Right hindlimb (tissue), 1 donor: ENCODE measurements at places on chromosomes 5 and 9.

DNA sequence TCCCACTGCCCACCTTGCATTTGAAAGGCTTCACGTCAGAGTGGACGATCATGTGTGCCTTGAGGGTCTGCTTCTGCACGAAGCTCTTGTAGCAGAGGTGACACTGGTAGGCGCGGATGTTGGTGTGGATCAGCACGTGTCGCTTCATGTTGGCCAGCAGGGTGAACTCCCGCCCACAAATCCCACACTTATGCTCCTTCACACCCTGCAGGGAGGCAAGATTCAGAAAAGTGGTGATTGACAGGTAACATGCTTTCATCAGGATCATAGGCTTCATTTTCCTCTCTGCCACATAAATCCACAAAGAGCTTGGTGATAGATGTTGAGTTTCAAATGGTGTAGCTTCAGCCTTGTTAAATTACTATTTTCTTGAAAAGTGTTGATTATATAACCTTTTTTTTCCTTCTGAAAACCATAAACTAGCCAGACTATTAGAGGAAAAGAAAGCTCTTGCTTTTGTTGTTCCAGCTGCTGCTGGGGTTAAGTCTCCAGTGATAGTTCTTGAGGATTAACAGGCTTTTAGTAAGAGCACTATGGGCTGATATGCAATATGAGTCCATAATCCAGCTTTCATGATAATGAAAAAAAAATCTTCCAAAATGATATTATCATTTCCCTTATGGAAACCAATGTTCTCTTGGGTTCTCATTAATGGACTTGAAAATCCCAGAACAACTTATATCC, 50.7 kb downstream of the ZNF366 start:
- no peak for DNase-seq

- DNase-seq, result no peak
Measured at GRCh38 chr9:91341258-91341746, 20.4 kb downstream of the AUH start.

- DNase-seq, result no peak
Measured at GRCh38 chr9:16356196-16356765, 514.2 kb downstream of the BNC2 start.

DNA sequence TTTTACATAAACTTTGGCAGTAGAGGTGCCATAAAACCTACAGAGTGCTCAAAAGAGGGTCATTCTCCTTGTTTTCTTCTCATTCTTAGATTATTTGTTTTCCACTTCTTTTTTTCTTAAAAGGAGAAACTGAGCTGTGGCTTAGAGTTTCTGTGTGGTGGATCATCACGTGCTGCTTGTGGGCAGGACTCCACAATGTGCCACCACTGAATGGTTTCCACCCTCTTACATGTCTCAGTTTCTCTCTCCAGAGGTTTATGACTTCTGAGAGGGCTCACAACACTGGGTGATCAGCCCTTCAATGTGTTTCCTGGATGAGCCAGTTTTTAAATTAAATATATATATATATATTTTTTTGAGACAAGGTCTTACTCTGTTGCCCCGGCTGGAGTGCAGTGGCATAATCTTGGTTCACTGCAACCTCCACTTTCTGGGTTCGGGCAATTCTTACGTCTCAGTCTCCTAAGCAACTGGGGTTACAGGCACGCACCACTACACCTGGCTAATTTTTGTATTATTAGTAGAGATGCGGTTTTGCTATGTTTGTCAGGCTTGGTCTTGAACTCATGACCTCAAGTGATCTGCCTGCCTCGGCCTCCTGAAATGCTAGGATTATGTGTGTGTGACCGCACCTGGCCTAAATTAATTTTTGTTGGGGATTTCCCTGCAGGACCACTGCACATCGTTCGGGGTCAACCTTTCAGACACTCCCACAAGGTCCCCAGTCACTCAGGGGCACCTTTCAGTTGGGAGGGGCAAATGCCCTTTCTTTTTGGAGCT, 3.1 kb upstream of the UNC13B start:
- DNase-seq, result no peak

GRCh38 chr5:169126481-169127021, 174.4 kb downstream of the SLIT3 start:
- no peak for DNase-seq

- DNase-seq, result no peak
Measured at GRCh38 chr5:142403583-142403982, 78.8 kb upstream of the SPRY4 start.

- DNase-seq, result no peak
Measured at GRCh38 chr5:949815-950560, 57.3 kb downstream of the TRIP13 start.

DNA sequence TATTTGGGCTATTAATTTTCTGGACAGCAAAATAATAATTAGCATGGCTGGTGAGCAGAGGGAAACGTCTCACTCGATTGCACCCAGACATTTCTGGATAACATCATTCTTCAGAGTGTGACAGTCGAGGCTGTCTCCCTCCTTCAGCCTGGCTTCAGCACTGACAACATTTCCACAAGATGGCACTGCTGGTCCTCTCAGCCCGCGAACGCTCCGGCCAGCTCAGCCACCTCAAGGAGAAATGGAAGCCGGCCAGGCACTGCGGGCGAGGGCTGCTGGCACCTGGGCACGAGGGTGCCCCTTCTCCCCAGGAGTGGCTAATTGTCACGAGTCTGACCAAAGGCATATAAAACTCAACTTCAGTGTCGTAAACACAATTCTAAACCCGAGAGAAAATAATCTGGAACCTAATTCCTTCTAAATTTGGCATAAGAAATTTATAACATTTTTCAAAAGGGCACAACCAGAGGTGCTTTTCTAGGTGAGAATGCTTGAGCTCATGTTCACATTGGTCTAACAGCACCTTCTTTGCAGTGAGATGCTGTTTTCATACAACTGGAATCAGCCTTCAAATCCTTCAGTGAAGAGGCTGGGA, 65.9 kb downstream of the DAP start:
- DNase-seq, result peak; percentile 60

- no peak for DNase-seq
Measured at GRCh38 chr5:146540414-146540813, 24.4 kb upstream of the GPR151 start.

- no peak for DNase-seq
Measured at GRCh38 chr9:13083963-13084528, 195.4 kb downstream of the MPDZ start.

GRCh38 chr5:137304226-137304874, 194.8 kb downstream of the SPOCK1 start:
- DNase-seq, result no peak

GRCh38 chr9:129027685-129028191, 393 bp downstream of the SH3GLB2 start:
- DNase-seq, result peak; percentile 49

GRCh38 chr9:119844431-119844830, 475.2 kb upstream of the BRINP1 start:
- DNase-seq, result no peak

DNA sequence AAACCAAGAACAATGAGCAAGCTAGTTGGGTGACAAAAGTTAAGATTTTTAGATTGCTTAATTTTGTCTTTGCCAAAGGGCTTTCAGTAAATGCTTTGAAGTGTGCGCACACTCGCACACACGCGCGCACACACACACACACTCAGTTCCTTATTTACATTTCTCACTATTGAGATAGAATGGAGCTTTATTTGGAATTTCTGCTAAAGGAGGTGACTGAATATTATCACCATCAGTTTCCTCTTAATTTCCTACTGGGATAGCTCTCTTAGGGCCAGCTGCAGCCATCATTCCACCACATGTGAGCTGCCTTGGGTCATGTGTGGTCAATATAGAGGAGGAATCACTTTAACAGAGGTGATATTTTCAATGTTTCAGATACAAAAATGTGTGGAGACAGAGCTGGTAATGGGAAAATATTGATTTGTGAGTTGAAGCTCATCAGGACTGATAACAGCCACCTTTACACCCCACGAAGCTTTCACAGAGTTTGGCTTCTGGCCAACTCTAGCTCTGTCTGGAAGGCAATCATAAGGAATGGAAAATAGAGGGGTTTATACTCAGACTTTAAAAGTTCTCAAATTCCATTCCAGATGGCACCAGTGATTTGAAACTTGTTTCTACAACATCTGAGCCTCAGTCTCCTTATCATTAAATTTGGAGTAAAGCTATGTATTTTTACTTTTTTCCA, 99.9 kb downstream of the MACIR start:
- no peak for DNase-seq

GRCh38 chr5:36722900-36723299, 116.5 kb downstream of the SLC1A3 start:
- DNase-seq, result no peak

GRCh38 chr5:93874080-93874479, 132.7 kb upstream of the POU5F2 start:
- DNase-seq, result no peak

GRCh38 chr5:136332223-136333015, 32.9 kb downstream of the TRPC7 start:
- no peak for DNase-seq

DNA sequence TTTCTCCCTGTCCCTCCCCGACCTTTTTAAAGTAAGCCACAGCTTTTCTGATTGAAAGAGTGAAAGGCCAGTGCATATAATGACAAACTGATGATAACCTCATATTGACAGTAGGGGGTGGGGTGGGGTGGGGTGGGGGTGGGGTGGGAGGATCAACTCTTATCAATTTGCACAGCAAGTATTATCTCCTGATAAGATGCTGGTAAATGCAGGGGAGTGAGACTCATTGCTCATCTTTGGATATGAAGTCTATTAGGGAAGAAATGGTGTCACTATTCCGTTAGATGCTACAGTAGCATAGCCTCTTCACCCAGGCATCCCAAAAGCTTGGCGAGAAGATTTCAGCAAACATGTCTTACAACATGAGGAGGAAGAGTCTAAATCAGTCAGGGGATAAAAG, 38.9 kb upstream of the HMGCS1 start:
- no peak for DNase-seq

DNA sequence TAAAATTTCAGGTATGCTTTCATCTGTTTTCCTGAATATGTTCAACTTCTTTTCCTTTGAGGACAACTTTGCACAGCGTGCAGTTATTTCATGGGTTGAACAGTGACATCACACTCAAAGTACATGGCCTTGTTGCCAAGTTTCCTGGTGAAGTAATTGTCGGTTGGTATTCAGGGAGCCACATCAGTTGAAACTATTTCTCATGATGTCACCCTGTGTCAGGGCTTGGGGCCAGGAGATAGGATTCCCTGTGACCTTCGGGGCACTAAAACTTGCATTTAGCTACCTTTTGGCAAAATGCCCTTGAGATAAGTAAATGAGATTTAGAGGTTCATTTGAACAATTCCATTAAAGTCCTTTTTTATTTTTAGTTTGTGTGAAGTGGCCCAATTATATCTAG, 383.9 kb downstream of the SH3GL2 start:
- no peak for DNase-seq

DNA sequence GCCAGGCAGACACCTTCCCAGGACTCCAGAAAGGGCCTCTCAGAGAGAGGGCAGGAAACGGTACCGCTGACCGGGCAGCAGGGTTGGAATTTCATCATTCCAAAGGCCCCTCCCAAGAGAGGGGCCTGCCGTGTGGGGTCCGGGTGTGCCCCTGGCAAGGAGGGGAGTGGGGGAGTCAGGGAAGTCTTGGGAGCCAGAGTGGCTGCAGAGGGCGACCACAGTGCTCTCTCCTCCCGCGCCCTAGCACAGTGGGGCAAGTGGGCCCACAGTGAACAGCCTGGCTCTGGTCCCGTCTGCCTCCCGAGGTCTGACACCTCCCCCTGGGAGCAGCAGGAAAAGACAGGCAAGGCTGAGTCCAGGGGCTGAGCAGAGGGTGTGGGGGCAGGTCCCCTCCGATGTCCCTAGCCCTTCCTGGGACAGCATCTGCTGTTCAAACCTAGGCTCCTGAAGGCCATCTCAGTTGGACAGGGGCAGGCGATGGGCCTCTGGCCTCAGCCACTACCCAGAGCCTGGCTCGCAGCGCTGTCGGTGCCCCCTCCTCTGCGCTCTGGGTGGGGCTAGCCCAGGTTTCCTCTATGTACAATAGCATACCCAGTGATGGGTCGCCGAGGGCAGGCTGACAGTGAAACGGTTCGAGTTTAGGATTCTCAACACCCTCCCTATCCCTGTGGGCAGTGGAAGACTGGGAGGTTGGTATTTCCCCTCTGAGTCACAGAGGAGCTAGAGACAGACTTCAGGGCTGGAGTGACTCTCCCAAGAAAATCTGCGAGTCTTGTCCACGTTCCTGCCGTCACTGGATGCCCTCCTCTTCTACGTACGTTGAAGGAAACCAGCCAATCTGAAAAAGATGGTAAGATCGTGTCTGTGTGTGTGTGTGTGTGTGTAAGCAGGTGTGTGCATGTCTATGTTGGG, 25.4 kb upstream of the SARDH start:
- DNase-seq, result no peak

GRCh38 chr5:59342181-59342580, 551.3 kb downstream of the PDE4D start:
- DNase-seq, result no peak

GRCh38 chr9:75226403-75227139, 138.3 kb downstream of the OSTF1 start:
- no peak for DNase-seq

DNA sequence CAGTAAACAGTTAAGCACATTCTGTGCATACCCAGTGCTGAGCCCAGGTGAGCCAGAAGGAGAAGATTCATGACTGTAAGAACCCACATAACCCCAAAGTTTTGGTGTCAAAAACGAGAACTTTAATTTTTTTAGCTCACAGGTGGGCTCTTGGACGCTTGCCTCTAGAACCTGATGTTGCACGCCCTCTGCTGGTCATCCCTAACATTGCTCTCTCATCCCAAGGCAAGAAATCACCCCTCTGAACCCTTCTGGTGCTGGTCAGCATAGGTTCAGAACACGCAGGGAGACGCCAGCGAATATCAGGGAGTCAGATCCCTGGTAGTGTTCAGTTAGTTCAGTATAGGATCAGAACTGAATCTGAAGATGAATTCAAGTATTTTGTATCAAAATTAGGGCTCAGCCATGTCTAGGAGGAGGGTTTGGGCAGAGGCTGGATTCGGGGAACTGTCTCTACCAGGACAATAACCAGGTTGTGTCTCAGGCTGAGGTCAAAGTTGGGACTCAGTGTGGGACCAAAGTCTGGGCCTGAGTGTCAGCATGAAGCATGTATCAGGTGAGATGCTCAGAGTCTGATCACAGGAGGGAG, 4.1 kb upstream of the DNAJB5 start:
- DNase-seq, result peak; percentile 52

- DNase-seq, result no peak
Measured at GRCh38 chr5:35152733-35153132, 77.6 kb downstream of the PRLR start.

DNA sequence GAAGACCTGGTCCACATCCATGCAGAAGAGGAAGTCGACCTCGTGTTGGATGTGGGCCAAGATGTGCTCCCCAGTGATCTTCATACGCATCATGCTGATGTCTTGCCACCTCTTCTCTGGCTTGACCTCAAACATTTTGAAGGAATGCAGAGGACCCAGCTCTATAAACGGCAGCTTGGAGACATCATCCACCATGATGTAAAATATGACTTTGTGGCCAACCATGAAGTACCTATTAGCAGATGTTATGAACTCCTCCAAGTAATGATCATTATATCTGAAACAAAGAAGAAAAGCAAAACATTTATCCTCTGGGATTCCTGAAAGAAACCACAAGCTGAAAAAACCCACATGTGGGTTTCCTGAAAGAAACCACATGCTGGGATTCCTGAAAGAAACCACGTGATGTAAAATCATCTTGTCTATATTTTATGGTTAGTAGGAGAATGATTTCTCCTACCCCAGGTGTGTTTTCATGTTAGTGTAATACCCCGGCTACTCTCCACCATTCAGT, 52.3 kb downstream of the GGTA1 start:
- no peak for DNase-seq
